ENCODE measurements at places on chromosomes 1 and 21.

DNA sequence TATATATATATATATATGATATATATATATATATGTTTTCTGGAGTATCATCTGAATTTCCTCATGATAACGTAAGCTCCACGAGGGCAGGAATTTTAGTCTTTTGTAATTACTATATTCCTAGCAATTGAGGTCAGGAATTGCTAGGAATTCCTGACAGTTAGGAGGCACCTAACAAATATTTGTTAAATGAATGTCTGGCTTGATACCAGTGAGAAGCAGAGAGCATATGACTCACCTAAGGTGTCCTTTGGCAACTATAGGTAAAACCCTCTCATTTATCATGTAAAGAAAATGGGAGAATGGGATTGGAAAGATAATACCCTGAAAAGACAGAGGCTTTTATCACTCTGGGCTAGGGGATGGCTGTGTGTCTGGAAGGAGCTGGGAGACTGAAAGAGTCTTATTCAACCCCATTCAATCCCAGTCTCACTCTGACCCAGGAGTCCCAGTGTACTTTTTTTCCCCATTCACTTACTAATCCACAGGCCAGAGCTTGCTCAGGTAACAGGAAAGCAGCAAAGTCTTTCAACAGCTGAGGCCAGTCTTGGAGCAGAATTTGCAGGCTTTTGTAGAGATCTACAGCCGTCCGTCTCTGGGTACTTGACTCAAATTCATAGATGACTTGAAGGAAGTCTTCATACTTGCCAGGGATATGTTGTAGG is 71.2 kb downstream of the DAP3 start:
- no peak for DNase-seq

GRCh38 chr1:88194542-88194941 is 489.5 kb upstream of the PKN2 start:
- no peak for DNase-seq

DNA sequence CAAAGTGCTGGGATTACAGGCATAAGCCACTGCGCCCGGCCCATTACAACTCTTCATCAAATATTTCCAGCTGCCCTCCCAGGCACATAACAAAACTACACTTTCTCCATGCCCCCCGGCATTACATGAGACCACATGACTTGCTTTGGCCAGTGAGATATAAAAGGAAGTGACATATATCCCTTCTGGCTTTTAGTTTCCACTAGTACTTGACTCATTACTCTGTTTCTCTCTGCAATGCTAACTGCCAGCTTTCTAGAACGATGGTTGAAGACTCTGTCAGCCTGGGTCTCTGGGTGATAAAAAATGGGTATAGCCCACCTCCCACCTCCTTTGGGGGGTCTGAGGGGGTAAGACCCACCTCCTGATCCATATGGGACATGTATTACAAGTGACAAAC is 24.2 kb downstream of the ABL2 start:
- DNase-seq: no peak

DNA sequence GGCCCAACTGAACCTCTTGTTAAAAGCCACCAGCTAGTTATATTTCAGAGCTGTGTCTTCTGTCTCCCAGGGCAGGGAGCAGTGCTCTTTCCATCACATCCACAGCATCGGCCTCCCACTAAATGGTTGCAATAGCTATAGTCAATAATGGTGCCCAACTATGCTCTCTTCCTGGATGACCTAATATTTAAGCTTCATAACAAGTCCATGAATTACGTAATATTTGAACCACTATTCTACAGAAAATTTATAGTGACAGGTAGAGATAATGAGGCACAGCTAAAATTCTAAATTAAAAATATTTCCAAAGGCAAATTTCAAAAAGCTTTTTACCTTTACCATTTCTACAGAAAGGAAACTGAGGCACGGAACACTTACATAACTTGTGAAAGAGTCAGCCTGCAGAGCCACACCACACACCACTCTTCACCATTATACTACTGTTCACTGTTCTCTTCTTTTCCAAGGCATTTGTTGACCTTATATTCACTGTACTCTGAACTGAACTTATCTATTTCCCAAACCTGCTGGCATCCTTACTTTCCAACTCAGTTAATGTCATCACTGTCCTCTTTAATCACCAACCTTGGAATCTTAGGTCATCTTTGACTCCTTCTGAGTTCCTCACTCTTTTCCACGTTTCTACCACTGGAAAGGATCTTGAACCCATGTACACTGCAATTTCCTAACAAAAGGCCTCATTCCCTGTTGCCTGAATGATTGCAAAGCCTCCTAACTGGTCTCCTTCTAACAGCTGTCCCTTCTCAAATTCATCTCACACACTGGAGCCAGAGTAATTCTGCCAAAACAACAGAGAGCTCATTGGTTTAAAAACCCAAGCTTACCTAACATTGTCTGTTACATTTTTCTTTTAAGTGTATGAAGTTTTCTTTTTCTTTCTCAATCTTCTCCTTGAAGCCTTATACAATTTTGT is 85.5 kb downstream of the DDAH1 start:
- DNase-seq: no peak

- DNase-seq: no peak
Observed at GRCh38 chr1:56533621-56534020, 45.7 kb downstream of the PLPP3 start.

DNA sequence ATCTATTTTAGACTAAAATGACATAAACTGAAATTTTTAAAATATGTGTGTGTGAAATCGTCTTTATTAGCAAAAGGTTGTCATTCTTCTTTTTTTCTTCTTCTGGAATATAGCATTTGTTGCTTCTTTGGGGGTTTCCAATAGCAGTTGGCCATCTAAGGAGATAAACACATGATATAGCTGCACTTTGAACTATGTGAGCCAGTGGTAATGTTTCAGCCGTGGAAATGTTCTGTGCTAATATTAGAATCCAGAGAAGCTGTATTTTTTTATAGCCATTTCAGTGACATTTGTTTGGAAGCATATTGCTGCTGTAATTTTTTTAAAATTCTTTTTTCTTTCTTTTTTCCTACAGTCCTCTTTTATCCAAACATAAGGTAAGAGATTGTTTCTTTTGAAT is 75.1 kb downstream of the CNST start:
- DNase-seq: no peak

DNA sequence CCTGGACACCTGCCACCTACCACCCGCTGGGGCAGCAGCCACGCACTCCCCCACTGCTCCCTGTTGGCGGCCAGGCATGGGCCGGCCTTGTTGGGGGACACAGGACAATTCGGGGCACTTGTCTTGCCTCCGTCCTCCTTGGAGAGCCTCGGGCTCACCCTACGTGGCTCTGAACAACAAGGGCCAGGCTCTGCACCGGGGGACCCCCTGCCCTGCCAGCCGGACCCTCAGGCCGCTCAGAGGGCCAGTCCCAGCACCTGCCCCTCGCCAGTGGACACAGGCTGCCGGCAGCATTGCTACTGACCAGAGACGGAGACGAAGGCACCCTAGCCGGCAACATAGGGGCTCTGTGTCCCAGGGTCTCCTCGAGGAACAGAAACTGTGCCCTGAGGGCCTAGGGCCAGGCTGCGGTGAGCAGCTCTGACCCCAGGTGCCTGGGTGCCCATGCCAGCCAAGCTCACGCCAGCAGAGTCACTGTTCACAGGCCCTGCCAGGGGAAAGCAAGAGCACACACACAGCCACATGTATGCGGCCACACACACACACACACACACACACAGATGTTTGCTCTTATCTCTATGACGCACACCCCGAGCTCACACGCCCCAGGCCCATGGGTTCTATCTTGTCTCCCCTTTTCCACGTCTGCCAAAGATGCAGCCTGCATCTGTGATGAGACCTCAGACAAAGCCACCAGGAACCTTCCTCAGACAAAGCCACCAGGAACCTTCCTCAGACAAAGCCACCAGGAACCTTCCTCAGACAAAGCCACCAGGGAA is 45.9 kb downstream of the MORN1 start:
- DNase-seq: no peak

DNA sequence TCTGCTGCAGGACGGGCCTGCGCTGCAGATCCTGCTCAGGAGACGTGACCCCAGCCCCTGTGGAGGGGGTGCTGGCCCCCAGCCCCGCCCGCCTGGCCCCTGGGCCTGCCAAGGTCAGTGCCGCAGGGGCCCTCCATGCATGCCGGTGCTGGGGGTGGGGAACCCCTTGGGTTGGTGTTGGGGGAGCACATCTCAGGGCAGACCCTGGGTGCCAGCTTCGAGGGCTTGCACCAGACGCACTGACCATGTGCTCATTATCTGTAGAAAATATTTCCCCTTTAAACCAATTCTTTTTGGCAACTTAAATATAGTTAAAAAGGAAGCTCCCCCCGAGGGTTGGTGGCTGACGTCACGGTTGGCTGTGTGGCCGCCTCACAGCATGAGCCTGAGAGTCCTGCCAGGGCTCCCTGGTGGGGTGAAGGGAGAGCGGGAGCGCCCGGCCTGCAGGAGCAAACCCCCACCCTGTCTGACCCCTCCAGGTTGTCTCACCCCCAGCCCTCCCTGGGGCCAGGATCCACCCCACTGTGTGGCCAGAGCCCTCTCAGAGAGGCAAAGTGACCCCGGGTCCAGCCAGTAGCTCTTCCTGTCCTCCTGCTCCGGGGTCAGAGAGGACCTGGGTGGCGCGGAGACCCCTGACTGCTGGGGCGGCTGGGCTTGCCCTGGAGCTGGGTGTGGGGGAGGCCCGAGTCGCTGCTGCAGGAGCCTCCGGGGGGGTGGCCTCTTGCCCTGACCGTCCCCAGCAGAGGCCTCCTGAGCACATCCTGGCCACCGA is 5.3 kb upstream of the PFKL start:
- no peak for DNase-seq

DNA sequence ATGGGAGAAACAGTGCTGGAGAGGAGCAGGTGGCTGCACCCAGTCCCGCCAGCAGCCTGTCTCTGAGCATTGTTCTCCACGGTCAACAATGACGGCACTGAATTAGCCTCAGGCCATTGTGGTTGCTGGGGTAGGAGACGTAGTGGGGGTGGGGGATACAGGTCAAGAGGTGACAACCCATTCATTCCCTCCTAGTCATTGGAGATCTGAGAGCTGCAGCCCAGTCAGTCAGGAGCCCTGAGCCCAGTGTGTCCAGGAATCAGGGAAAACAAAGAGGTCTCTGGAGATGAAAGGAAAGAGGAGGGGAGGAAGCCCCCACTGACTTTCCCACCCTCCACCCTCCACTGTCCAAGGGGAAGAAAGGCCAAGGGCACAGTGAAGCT is 15.3 kb downstream of the SMIM12 start:
- no peak for DNase-seq

Measured in HL-60 (cell line).